ENCODE measurements at places on chromosomes 7 and 10. TPM values are rescaled to one million over a fixed set of nuclear protein-coding genes. Genes with fewer than 3 reads are reported as not detected.

DNA sequence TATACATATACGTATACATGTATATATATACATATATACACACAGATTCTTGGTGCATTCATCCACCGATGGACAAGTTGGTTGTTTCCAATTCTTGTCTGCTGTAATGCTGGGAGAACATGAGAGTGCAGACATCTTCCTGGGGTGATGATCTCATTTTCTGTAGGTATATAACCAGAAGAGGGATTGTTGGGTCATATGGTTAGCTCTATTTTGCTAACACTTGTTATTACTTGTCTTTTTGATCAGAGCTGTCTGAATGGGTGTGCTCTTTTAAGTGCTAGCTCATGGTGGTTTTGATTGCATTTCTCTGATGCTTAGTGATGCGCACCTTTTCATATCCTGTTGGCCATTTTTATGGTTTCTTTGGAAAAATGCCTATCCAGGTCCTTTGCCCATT lies 106.4 kb downstream of the TAX1BP1 start:
- no peak overlapping the region for H3K4me3 ChIP-seq
- no peaks in the 10 kb centered on the region for H3K36me3 ChIP-seq

GRCh38 chr7:83153419-83153818 lies 9.3 kb downstream of the PCLO start:
- no peak overlapping the region for H3K27ac ChIP-seq
- no peak overlapping the region for H3K4me3 ChIP-seq
- H3K27me3 ChIP-seq: no peaks in the 10 kb centered on the region
- DNase-seq: no peak

DNA sequence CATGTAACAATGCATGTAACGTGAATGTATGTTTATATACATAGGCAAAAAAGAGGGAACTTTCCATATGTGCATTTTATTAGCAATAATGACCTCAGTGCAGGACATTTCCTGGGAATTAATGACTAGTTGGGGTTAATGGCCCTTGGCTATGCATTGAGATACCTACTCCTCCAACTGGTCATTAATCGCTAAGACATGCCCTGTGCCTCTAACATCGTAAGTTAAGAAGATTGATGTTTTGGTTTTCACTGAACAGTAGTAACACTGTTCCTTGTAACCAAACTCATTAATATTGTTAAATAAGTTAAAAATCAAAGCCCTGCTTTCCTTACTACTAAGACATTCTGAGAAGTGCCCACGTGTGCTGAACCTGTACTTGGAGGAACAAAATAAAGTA lies 61.7 kb downstream of the SEMA3D start:
- H3K4me1 ChIP-seq: no peaks in the 10 kb centered on the region
- H3K36me3 ChIP-seq: no peaks in the 10 kb centered on the region
- no peaks in the 10 kb centered on the region for H3K27me3 ChIP-seq
- no peak overlapping the region for H3K27ac ChIP-seq
- H3K4me3 ChIP-seq: no peak overlapping the region
- DNase-seq: no peak

- no peak overlapping the region for H3K4me3 ChIP-seq
- H3K27ac ChIP-seq: peak overlapping the region; percentile 63
- no peaks in the 10 kb centered on the region for H3K27me3 ChIP-seq
- H3K4me1 ChIP-seq: peaks cover 44% of the 10 kb centered on the region
Observed at GRCh38 chr7:139647814-139648390, 124.4 kb downstream of the CLEC2L start.

DNA sequence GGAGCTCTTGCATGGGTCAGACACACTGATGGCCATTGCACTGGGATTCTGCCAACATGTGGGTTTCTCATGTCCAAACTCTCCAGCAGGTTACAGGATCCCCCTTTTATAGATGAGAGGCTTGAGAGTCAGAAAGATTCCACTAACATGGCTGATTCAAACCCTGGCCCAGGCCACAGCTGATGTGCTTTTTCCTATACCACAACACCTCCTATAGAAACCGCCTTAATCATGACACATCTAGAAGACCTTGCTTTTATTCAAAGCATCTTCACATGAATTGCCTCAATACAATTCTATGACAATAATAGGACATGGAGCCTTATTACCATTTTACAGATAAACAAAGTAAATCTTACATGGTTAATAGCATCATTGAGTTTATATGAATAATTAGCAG lies 188.6 kb downstream of the DPY19L1 start:
- no peaks in the 10 kb centered on the region for H3K4me1 ChIP-seq
- no peak overlapping the region for H3K27ac ChIP-seq
- DNase-seq: no peak
- no peaks in the 10 kb centered on the region for H3K27me3 ChIP-seq
- H3K4me3 ChIP-seq: no peak overlapping the region

SEC61A2 gene
- total RNA-seq: 3.9 TPM

All from upper lobe of right lung (tissue), 1 donor.